ENCODE measurements at places on chromosomes 2 and 18.

GRCh38 chr18:33372442-33372841 lies 68.1 kb downstream of the CCDC178 start:
- peak; percentile 33 for DNase-seq

DNA sequence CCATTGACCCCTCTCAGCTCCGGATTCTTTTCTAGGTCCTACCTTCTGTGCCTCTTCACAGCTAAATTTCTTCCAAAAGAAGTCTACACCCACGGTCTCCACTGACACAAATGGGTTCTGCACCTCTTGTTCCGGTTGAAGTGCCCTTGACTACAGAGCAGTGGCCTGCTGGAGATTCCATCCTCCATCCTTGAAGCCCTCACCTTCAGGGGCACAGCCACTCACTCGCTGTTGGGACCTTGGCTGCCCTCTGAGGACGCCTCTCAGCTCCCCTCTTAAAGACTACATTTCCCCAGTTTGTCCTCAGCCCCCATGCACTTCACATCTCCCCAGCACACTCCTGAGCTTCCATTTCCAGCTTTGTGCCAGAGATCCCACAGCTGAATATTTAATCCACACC lies 226.3 kb downstream of the ATAD2B start:
- no peak for DNase-seq

DNA sequence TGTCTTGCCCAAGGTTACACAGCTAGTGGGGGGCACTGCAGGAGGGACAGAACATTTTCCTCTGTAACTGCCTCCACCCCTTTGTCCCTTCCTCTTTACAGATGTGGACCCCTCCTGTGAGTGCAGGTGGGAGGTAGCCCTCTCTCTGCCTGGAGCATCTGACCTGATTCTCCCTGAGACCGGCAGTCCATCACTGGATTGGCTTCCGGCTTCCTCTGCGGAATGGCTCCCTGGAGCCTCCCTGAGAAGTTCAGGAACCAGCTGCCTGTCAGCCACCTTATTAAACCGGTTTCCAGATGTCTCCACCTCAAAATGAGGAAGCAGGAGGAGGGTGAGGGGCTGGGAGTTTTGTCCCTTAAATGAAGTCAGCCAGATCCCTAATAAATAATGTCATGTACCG lies 67.3 kb upstream of the TNP1 start:
- no peak for DNase-seq

DNA sequence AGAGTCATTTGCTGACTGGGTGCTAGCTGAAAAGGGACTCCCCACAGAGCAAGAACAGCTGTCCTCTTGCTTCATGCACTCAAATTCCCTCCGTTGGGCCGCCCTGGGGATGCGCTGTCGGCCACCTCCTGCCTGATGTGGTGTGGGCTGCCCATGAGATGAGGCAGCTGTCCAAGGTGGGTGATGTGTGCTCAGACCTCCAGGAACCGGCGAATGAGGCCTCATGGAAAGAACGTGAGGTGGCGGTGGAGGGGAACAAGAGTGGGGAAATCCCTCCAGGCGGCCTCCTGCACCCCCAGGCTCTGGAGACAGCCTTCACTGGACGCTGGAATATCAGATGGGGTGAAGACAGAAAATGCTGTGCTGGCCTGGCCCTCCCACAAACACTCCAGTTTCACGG lies 79.8 kb downstream of the LONRF2 start:
- no peak for DNase-seq

DNA sequence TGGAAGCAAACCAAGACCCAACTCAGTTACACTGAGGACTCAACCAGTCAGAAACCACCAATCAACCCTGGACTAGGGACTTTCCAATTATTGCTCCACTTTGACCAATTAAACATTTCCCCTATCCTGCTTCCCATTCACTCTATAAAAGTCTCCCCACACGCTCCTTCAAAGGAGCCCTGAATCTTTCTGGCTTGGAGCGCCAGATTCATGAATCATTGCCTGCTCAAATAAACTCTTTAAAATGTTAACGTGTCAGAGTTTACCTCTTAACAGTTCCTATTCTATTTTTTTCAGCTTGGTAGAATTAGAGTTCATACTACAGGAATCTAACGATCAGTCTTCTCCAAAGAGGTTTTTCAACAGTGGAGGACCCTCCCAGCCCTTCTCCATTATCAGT lies 20.7 kb upstream of the SULT1C2 start:
- peak; percentile 69 for DNase-seq

DNA sequence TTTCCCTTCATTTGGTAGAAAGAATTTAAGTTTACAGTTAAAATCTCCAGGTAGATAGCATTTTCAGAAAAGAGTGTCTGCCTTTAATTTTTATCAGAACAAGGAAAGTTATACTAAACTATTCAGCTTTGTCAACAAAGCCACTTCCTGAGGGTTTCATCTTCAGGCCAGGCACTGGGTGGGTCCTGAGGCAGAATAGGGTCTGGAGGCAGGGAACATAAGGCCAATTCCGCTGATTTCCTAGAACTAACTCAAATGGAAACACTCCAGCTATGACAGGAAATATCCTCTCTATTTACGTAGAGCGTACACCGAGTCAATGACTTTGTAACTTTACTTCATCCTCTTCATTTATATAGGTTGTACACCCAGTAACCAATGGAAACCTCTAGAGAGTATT lies 32.7 kb upstream of the FAM124B start:
- DNase-seq, result no peak

DNA sequence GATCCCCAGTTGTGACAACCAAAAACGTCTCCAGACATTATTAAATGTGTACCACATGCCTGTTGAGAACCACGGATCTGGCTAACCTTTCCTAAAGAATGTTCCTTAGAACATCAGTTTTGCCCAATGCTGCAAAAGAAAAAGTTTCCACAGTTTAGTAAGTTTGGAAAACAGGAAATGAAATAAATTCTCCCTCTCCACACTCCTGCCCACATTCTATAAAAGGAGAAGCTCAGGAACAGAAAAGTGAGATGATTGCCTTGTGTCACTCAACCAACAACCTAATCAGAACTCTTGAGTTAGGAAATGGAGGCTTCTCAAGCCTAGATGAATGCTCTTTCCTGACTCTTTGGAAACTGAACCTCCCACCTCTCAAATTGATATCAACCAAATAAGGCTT lies 56.1 kb upstream of the NFE2L2 start:
- DNase-seq, result no peak

Data from astrocyte of the cerebellum (primary cell).